ENCODE measurements at places on chromosomes 16 and 17. TPM values are rescaled to one million over a fixed set of nuclear protein-coding genes. Genes with fewer than 3 reads are reported as not detected.

TBC1D3G gene
- not detected for total RNA-seq

NXPH3 gene
- total RNA-seq: 2.1 TPM

HBA2 gene
- 916 TPM for total RNA-seq

CMTM2 gene
- total RNA-seq: 4.0 TPM

DNA sequence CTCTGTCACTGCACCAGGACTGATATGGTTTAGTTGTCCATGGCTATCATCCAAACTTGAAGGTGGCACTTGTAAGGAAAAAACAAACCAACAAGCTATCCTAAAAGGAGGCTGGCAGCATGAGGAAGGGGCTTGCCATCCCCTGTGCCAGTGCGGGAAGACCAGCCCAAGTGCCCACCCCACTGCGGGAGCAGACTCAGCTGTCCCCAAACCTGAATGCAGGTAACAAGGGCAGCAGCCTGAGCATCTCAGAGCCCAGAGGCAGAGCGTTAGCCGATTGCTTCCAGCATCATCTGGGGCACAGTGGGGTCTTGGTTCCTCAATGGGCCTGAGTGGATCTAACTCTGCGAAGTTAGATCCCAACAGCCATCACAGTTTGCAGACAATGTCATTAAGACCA lies 29.2 kb upstream of the C16orf78 start:
- H3K4me1 ChIP-seq: no peaks in the 10 kb centered on the region
- no peaks in the 10 kb centered on the region for H3K36me3 ChIP-seq
- H3K27me3 ChIP-seq: no peaks in the 10 kb centered on the region
- no peak overlapping the region for H3K4me3 ChIP-seq
- no peak overlapping the region for H3K27ac ChIP-seq

GRCh38 chr16:5026664-5027063 lies 7.1 kb downstream of the NAGPA start:
- H3K36me3 ChIP-seq: peaks cover 39% of the 10 kb centered on the region
- no peak for DNase-seq
- no peaks in the 10 kb centered on the region for H3K4me1 ChIP-seq
- no peak overlapping the region for H3K27ac ChIP-seq
- no peak overlapping the region for H3K4me3 ChIP-seq

DNA sequence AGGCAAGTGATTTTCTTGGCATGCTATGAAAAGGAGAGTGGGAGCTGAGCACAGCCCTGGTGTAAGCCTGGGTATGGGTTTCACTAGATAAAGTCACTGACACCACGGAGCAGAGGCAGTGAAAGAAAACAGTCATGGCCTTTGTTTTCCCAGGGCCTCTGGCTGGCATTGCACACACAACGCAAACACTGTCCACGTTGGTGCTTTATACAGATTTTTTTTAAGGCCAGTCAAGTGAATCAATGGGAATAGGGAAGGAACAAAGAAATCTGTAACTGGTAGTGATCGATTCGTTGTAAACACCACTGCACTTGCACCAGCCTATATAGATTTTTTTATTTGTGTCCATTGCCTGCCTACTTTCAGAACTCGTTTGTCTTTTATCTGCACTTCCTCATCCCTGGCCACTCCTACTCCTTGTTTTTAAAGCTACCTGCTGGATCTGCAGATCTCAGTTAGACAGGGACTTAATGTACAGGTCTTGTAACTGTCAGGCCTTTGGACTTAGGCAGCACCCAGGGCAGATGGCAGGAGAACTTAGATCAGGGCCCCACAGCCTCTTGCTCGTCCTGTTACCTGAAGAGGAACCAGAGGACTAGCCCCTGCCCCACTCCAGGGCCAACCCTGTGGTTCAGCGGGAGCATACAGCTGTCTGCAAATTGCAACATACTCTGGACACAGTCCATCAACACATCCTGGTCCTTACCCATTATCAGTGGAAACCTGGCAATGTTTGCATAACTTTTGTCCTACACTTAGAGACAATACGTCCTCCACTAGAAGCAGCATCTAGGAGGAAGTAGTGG lies 10.6 kb upstream of the TMIGD1 start:
- H3K4me3 ChIP-seq: no peak overlapping the region
- H3K27me3 ChIP-seq: no peaks in the 10 kb centered on the region
- peaks cover 43% of the 10 kb centered on the region for H3K4me1 ChIP-seq
- no peak for DNase-seq

GRCh38 chr16:8730335-8730915 lies 56.0 kb downstream of the ABAT start:
- H3K27ac ChIP-seq: no peak overlapping the region
- H3K4me3 ChIP-seq: no peak overlapping the region
- no peaks in the 10 kb centered on the region for H3K27me3 ChIP-seq

DNA sequence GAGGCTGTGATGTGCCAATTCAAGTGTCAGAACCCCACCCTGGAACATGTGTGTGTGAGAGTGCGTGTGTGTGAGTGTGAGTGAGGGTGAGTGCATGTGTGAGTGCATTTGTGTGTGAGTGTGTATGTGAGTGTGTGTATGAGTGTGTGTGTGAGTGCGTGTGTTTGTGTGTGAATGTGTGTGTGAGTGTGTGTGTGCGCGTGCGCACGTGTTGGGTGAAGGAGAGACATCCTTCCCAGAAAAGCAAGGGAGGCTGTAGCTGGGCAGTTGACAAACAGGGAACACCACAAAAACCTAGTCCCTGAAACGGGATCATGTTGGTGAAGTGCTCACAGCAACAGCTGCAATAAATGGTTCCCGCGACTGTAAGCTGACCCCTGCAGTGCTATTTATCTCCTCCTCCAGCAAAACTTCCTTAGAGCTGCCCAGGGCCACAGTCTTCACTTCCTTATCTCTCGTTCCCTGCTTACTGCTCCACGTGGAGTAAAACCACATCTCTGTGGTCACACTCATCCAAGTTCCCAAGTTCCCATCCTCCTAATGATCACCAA lies 40.1 kb upstream of the RPL38 start:
- no peaks in the 10 kb centered on the region for H3K4me1 ChIP-seq
- DNase-seq: no peak
- H3K36me3 ChIP-seq: no peaks in the 10 kb centered on the region
- no peak overlapping the region for H3K27ac ChIP-seq
- H3K27me3 ChIP-seq: no peaks in the 10 kb centered on the region
- H3K4me3 ChIP-seq: no peak overlapping the region

- no peak overlapping the region for H3K4me3 ChIP-seq
- no peak overlapping the region for H3K27ac ChIP-seq
- H3K27me3 ChIP-seq: no peaks in the 10 kb centered on the region
- no peaks in the 10 kb centered on the region for H3K36me3 ChIP-seq
- no peak for DNase-seq
Measured at GRCh38 chr16:65181071-65181561, 59.3 kb upstream of the CDH11 start.

GRCh38 chr17:63974594-63975192 lies 2.0 kb upstream of the SCN4A start:
- no peaks in the 10 kb centered on the region for H3K27me3 ChIP-seq
- no peak for DNase-seq
- no peak overlapping the region for H3K4me3 ChIP-seq

GRCh38 chr16:86572041-86572521 lies 5.5 kb downstream of the FOXC2 start:
- H3K4me1 ChIP-seq: peaks cover 9% of the 10 kb centered on the region
- H3K27me3 ChIP-seq: peaks cover 39% of the 10 kb centered on the region
- no peak overlapping the region for H3K27ac ChIP-seq
- no peak for DNase-seq
- no peaks in the 10 kb centered on the region for H3K36me3 ChIP-seq

- no peak for DNase-seq
- no peaks in the 10 kb centered on the region for H3K36me3 ChIP-seq
- no peaks in the 10 kb centered on the region for H3K27me3 ChIP-seq
- peaks cover 3% of the 10 kb centered on the region for H3K4me1 ChIP-seq
- no peak overlapping the region for H3K4me3 ChIP-seq
- H3K27ac ChIP-seq: no peak overlapping the region
Measured at GRCh38 chr17:41537614-41537954, 9.5 kb upstream of the KRT19 start.

DNA sequence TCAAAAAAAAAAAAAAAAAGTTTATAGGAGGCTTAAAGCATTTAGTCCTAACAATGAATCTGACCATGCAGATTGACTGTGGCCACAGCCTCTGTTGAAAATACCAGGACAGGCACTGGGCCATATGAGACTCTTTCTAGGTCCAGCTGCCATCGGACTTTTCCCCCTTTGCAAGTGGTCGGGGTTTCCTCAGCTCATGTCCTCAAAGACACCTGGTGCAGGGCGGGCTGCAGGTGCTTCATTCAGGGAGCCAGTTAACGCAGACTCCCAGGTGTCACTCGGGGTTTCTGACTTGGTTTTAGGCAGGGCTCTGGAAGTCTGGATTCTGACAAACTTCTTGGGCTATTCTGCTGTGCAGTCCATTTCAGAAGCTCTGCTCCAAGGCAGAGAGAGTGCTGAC lies 20.9 kb downstream of the ELAC2 start:
- H3K4me1 ChIP-seq: peaks cover 2% of the 10 kb centered on the region
- H3K4me3 ChIP-seq: no peak overlapping the region
- DNase-seq: no peak
- peaks cover 52% of the 10 kb centered on the region for H3K36me3 ChIP-seq
- no peaks in the 10 kb centered on the region for H3K27me3 ChIP-seq

DNA sequence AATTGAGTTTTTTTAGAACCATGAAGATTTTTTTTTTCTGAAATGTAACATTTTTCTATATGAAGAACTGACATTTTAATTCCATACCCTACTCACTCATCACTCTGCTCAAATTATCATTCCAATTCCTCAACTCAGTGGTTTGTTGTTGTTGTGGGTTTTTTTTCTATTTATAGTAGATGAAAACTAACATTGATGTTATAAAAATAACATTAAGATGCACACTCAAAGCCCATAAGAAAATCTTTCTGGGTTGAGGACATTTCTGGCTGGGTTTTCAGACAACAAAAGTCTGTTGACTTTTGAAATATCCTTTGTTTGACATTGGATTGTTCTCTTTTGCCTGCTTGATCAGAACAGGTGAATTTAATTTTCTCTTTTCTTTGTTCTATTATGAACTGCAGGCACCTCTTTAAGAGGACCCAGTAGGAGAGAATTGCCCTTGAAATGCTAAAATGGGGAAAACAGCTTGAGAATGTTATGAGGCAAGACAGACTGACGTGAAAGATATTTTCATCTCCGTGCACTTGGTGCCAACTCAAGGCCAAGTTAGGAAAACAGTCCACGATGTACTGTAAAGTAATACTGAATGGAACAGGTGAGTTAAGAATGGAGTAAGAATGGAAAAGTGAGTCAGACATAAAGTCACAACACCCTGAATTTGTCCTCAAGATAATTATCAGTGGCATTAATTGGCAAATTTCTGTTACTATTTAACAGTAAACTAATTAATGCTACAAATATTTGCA lies 16.1 kb upstream of the ABCA5 start:
- no peaks in the 10 kb centered on the region for H3K4me1 ChIP-seq
- no peaks in the 10 kb centered on the region for H3K27me3 ChIP-seq
- H3K27ac ChIP-seq: no peak overlapping the region
- DNase-seq: no peak
- no peak overlapping the region for H3K4me3 ChIP-seq

Data from upper lobe of left lung (tissue), 6 donors.